ENCODE measurements at places on chromosomes 12 and 14.

GRCh38 chr12:2414810-2415567, 362.2 kb downstream of the CACNA1C start:
- H3K27me3 ChIP-seq, result no peaks in the 10 kb centered on the region
- no peak overlapping the region for H3K27ac ChIP-seq
- H3K4me3 ChIP-seq, result no peak overlapping the region
- no peaks in the 10 kb centered on the region for H3K36me3 ChIP-seq

DNA sequence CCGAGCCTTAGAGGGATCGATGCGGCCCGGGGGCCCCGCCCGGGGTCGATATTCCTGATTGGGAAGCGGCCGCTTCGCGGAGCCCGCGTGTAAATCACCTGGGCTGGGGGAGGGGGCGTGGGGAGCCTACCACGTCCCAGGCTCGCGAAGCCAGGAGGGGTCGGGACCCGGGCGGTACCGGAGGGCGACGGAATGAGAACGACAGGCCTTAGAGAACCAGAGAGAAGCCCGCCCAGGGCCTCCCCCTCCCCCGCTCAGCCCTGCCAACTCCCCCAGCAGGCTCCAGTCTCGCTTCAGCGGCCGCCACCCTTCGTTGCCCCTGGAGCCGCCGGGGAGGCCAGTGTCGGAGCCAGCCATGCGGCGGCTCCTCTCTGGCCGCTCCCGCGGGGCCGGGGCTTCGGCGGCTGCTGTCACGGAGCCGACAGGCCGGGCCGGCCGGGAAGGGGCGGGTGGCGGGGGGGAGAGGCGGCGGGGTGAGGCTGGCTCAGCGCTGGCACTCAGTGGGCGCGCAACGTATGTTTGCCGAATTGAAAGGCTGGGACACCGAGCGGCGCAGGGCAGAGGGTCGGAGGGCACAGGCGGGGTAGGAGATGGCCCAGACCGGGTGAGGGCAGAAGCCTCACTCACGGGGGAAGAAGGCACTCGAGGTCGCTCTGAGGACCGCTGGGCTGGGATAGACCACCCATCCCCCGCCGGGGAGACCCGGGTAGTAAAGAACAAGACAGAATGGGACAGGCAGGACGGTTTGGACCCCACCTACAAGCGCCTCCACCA, 1.4 kb upstream of the DNAJC22 start:
- peak overlapping the region; percentile 49 for H3K4me3 ChIP-seq
- peaks cover 41% of the 10 kb centered on the region for H3K4me1 ChIP-seq
- peaks cover 69% of the 10 kb centered on the region for H3K27me3 ChIP-seq
- no peak for DNase-seq
- H3K27ac ChIP-seq, result no peak overlapping the region

GRCh38 chr14:45359746-45360145, 106.7 kb upstream of the MIS18BP1 start:
- no peak for DNase-seq
- H3K36me3 ChIP-seq, result no peaks in the 10 kb centered on the region
- H3K4me3 ChIP-seq, result no peak overlapping the region
- H3K4me1 ChIP-seq, result no peaks in the 10 kb centered on the region
- no peaks in the 10 kb centered on the region for H3K27me3 ChIP-seq
- no peak overlapping the region for H3K27ac ChIP-seq

DNA sequence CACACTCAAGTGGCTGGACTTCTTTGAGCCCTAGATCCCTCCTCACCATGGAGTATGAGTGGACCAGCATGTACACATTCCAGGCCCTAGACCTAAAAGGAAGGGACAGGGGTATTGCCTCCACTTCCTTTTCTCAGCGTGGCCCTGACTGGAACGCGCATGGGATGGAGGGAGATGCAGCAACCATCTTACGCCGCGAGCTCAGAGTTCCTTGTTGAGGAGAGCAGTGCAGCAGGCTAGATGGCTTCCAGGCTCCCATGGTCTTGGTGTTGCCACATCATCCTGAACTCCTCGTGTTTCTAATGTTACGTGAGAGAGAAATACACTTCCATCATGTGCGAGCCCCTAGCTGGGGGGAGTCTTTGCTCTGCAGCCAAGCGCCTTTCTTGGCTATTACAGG, 61.8 kb upstream of the DIO3 start:
- no peak for DNase-seq
- no peaks in the 10 kb centered on the region for H3K4me1 ChIP-seq
- H3K27ac ChIP-seq, result no peak overlapping the region
- H3K4me3 ChIP-seq, result no peak overlapping the region
- H3K27me3 ChIP-seq, result peaks cover 12% of the 10 kb centered on the region
- no peaks in the 10 kb centered on the region for H3K36me3 ChIP-seq

DNA sequence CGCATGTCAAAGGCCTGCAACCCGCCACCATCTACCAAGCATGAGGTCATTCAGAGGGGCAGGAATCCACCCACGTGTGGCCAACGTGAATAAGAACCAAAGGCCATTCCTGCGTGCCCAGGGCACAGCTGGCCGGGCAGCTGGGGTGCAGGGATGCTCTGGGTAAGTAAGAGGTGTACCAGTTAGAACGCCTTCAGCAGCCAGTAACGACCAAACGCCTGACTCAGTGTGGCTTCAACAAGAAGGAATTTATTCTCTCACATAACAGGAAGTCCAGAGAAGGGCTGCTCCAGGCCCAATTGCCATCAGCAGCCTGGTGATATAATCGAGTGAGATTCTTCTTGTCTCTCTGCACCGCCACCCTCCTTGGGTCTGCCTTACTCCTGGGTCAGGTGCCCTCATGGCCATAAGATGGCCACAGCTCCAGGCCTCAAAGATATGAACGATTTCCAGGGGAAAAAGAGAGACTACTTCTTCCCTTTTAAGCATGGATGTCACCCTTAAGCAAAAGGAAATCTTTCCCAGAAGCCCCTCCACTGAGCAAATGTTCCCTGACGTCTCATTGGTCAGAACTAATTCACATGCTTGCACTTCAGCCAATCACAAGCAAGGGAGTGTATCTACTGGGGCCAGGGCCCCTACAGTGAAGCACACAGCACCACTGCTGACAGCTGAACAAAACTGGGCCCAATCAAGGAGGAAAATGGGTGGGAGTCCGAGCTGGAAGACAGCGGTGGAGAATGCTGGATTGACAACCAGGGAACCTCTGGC, 7.3 kb downstream of the TTC7B start:
- DNase-seq, result no peak
- no peaks in the 10 kb centered on the region for H3K27me3 ChIP-seq
- H3K4me1 ChIP-seq, result no peaks in the 10 kb centered on the region
- H3K36me3 ChIP-seq, result no peaks in the 10 kb centered on the region
- H3K4me3 ChIP-seq, result no peak overlapping the region
- H3K27ac ChIP-seq, result no peak overlapping the region

GRCh38 chr14:99412117-99413061, 68.3 kb downstream of the SETD3 start:
- H3K36me3 ChIP-seq, result peaks cover 16% of the 10 kb centered on the region
- peak; percentile 20 for DNase-seq
- no peaks in the 10 kb centered on the region for H3K27me3 ChIP-seq
- peaks cover 24% of the 10 kb centered on the region for H3K4me1 ChIP-seq
- H3K4me3 ChIP-seq, result peak overlapping the region; percentile 21

DNA sequence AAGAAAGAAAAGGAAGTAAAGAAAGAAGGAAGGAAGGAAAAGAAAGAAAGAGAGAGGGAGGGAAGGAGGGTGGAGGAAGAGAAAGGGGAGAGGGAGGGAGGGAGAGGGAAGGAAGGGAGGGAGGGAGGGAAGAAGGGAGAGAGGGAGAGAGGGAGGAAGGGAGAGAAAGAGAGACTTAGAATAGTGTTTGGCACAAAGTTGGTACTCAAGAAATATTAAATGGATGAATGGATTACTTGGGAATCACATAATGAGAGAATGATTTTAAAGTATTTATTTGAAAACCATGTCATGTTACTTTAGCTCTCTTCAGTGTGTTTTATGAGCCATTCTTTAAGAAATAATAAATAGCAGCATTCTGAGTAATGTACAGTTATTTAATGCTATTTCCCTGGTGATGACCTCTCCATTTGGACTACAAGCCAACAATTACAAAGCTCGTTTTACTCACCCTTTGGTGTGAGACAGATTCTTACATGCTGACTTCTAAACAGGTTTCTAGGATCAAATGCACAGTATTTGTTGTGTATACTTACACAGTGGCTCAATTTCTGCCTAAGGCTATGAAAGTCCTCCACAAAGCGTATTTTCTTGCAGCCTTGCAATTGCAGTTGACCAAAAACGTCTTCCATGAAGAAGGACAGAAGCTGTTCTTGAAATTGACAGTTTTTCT, 861 bp downstream of the IL26 start:
- H3K27ac ChIP-seq, result no peak overlapping the region
- H3K4me1 ChIP-seq, result peaks cover 14% of the 10 kb centered on the region
- DNase-seq, result no peak
- no peaks in the 10 kb centered on the region for H3K36me3 ChIP-seq
- H3K4me3 ChIP-seq, result no peak overlapping the region
- H3K27me3 ChIP-seq, result peaks cover 4% of the 10 kb centered on the region

DNA sequence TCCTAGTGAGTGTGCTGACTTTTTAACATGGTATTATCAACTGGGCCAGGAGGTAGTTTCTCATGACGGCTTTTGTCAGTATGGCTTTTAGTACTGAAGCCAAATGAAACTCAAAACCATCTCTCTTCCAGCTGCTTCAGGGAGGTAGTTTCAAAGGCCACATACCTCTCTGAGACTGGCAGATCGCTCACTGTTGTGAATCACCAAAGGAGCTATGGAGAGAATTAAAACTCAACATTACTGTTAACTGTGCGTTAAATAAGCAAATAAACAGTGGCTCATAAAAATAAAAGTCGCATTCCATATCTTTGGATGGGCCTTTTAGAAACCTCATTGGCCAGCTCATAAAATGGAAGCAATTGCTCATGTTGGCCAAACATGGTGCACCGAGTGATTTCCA, 141.1 kb downstream of the HMGA2 start:
- H3K27ac ChIP-seq, result no peak overlapping the region
- H3K4me3 ChIP-seq, result no peak overlapping the region
- H3K36me3 ChIP-seq, result no peaks in the 10 kb centered on the region
- no peak for DNase-seq

DNA sequence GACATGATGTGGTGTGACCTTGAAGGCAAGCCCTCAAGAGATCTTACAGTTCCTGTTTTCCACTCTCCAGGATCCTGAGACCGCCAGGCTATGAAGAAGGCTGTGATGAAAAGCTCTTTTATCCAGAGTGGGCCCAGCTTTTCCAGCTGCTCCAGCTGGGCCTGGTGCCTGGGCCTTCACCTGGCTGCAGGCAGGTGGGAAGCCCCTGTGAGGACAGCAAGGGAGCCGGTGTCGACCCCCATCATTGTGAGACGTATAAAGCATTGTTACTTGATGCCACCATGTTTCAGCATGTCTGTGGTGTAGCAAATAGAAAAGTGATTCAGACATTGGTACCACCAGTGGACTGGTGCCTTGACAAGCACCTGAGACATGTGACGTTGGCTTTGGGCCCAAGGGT, 190.2 kb downstream of the KIF26A start:
- DNase-seq, result no peak
- H3K27me3 ChIP-seq, result no peaks in the 10 kb centered on the region
- H3K36me3 ChIP-seq, result no peaks in the 10 kb centered on the region
- no peak overlapping the region for H3K27ac ChIP-seq
- no peak overlapping the region for H3K4me3 ChIP-seq

GRCh38 chr14:75969891-75970290, 11.9 kb downstream of the TGFB3 start:
- no peak overlapping the region for H3K4me3 ChIP-seq
- DNase-seq, result no peak
- no peaks in the 10 kb centered on the region for H3K4me1 ChIP-seq
- no peak overlapping the region for H3K27ac ChIP-seq
- no peaks in the 10 kb centered on the region for H3K27me3 ChIP-seq
- peaks cover 2% of the 10 kb centered on the region for H3K36me3 ChIP-seq

GRCh38 chr12:76018672-76019071, 12.9 kb downstream of the PHLDA1 start:
- DNase-seq, result no peak
- peaks cover 58% of the 10 kb centered on the region for H3K4me1 ChIP-seq
- H3K27me3 ChIP-seq, result no peaks in the 10 kb centered on the region
- peak overlapping the region; percentile 2 for H3K27ac ChIP-seq

GRCh38 chr14:28759653-28760313, 6.8 kb upstream of the FOXG1 start:
- no peak overlapping the region for H3K27ac ChIP-seq
- H3K4me3 ChIP-seq, result no peak overlapping the region
- no peaks in the 10 kb centered on the region for H3K4me1 ChIP-seq
- peaks cover 88% of the 10 kb centered on the region for H3K27me3 ChIP-seq
- no peak for DNase-seq
- H3K36me3 ChIP-seq, result no peaks in the 10 kb centered on the region

DNA sequence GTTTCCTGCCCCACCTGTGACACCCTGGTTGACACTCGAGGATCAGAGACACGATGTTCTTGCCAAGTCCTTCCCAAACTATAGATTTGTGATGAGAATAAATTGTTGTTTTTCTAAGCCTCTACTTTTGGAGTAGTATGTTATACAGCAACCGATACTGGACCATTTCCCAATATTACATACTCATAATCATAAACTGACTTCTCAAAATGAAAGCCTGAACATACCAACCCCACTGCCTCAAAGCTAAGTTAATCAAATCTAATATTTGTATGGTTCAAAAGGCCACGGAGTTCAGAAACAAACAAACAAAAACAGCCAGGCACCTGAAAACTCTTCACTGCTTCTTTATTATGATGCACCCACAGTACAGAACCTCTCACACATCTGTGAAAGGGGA, 52.3 kb upstream of the GPHB5 start:
- no peaks in the 10 kb centered on the region for H3K4me1 ChIP-seq
- H3K4me3 ChIP-seq, result no peak overlapping the region
- no peak for DNase-seq
- H3K27me3 ChIP-seq, result no peaks in the 10 kb centered on the region

GRCh38 chr12:65930114-65930828, 106.0 kb downstream of the HMGA2 start:
- peaks cover 10% of the 10 kb centered on the region for H3K27me3 ChIP-seq
- H3K4me1 ChIP-seq, result peaks cover 13% of the 10 kb centered on the region
- no peak overlapping the region for H3K4me3 ChIP-seq

GRCh38 chr12:101379149-101379548, 28.4 kb downstream of the ARL1 start:
- no peak overlapping the region for H3K27ac ChIP-seq
- DNase-seq, result no peak
- H3K4me3 ChIP-seq, result no peak overlapping the region
- H3K36me3 ChIP-seq, result peaks cover 68% of the 10 kb centered on the region
- no peaks in the 10 kb centered on the region for H3K27me3 ChIP-seq
- H3K4me1 ChIP-seq, result no peaks in the 10 kb centered on the region

- H3K36me3 ChIP-seq, result no peaks in the 10 kb centered on the region
- H3K4me3 ChIP-seq, result no peak overlapping the region
- H3K27ac ChIP-seq, result no peak overlapping the region
- no peak for DNase-seq
- no peaks in the 10 kb centered on the region for H3K4me1 ChIP-seq
Measured at GRCh38 chr12:57151741-57152630, 4.6 kb upstream of the LRP1-AS start.

DNA sequence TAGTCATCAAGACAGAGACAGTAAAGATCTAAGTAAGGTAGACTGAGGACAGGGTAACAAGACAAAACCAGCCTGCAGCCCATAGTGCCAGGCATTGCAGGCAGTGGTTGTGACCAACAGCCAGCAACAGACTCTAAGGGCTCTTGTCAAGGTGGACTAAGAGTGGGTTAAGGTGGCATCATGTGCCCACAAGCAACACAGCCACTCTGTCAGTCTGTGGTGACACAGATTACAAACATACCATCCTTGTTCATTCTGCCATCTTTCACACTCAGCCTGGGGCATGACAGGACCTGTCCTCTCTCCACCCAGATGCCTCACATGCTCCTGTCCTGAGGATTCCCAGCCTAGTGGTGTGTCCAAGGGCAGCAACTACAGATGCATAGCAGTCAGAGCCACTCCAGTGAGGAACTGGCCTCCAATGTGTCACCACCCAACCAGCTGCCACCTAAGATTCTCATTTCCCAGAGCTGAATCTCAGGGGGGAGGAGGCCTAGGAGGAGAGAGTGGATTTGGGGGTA, 28.3 kb downstream of the VDR start:
- H3K4me1 ChIP-seq, result peaks cover 49% of the 10 kb centered on the region
- H3K27me3 ChIP-seq, result no peaks in the 10 kb centered on the region
- H3K27ac ChIP-seq, result peak overlapping the region; percentile 51
- H3K4me3 ChIP-seq, result no peak overlapping the region

Data from activated naive CD8-positive, alpha-beta T cell treated with anti-CD3 and anti-CD28 coated beads, Interleukin-2, amount 50 U/mL, for 24 hours (primary cell).